ENCODE measurements at places on chromosomes 5 and 9. TPM values are rescaled to one million over a fixed set of nuclear protein-coding genes. Genes with fewer than 3 reads are reported as not detected.

DNA sequence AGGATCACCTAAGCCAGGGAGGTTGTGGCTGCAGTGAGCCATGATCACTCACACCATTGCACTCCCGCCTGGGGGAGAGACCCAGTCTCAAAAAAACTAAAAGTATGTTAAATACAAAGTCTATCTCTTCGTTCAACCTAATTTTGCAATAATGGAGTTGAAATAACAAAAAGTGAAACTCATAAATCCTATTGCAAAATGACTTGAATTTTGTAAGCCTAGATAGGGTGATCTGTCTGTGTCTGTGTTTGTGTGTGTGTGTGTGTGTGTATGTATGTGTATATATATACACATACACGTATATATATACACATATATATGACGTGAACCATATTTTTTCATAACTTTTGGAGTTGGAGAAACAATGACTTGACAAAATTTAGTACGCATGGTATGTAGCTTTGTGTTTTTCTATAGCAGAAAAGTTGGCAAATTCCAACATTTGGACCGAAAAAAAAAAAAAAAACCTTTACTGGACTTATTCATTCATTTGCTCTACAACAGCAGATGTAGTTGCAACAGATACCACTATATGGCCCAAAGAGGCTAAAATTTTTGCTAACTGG lies 76.9 kb upstream of the CDH6 start:
- DNase-seq, result no peak

The PHF24 gene
- total RNA-seq, result not detected

- no peak for DNase-seq
These were observed 157.5 kb downstream of the EBF1 start for GRCh38 chr5:158942217-158942616.

The SUSD3 gene
- 0.40 TPM for total RNA-seq

- DNase-seq, result no peak
These were observed 22.0 kb downstream of the ABCA1 start for GRCh38 chr9:104905931-104906330.
